Stimulated activated CD4-positive, alpha-beta T cell treated with anti-CD3 and anti-CD28 coated beads, TNF-alpha, amount 100 ng/mL, for 1 hour (primary cell): ENCODE measurements at places on chromosomes 16 and 17.

DNA sequence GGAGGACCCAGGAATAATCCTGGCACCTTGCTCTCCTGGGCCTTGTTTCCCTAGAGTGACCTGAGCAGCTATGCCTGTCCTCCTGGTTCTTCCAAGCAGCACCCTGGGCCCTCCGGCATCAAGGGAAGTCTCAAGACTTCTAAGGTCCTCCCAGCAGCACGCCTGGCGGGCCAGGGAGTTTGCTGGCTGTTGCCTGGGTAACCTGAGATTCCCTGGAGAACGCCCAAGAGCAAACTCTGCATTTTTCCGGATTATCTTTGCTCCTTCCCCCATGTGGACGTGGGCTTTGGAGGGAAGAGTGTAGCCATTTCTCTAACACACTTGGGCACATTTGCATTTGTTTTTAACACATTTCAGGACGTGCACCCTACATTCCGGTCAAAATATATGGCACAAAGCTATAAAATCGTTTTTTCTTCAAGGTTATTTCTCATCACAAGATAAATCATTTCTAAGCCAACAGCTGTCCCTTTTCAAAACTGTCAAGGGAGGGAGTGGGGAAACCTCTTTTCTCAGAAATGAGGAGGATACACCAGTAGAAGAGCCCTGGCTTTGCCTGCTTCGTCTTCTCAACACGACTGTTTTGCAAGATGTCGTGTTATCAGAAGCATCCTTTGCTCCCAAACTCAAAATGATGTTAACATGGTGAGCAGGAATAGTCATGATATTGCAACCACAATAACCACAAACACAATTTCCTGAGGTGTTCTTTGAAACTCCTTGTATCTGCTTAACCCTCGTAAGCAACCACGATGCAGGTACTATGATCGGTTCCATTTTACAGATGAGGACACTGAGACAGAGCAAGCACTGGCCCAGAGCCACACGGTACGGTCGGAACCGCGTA lies 116.5 kb downstream of the ADCY9 start:
- DNase-seq, result no peak

- DNase-seq, result no peak
These were observed 2.6 kb downstream of the GLIS2 start for GRCh38 chr16:4318451-4318910.

DNA sequence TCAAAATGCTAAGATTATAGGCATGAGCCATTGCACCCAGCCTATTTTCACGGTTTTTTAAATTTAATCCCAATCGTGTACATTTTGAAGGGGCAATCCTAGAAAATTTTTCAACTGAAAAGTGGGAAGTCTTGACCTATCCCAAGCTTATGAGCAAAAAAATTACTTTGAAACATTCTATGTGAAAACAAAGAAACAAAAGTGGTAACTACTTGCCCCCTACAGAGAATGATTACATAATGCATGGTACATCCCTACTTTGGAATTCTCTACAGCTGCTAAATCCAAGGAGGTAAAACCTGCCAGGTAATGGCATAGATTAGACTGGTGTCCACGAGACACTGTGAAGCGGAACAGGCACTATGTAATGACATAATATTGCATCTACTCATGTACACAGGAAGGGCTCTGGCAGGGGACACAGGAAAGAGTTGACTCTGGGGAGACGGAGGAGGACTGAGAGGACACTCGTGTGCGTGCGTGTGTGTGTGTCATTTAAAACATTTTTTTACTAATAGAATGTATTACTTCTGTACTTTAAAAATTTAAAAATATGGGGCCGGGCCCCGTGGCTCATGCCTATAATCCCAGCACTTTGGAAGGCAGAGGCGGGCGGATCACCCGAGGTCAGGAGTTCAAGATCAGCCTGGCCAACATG lies 15.7 kb downstream of the ASGR2 start:
- DNase-seq, result no peak

DNA sequence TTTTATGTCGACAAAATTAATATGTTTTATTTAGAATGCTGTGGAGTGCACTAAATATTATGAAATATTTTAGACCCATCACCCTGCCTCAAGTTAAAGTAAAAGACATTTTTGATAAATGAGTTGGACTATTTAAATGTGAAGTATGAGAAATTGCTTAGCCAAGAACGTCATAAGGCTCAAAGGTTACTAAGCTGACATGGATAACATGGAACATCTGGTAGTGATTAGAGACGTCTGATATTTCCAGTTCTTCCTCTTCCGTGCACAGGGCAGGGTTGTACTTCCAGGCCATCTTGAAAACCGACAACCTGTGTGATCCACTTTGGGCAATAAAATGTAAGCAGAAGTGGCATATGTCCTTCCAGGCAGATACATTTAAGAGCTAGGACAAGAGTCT lies 7.2 kb upstream of the CCL8 start:
- DNase-seq, result no peak

DNA sequence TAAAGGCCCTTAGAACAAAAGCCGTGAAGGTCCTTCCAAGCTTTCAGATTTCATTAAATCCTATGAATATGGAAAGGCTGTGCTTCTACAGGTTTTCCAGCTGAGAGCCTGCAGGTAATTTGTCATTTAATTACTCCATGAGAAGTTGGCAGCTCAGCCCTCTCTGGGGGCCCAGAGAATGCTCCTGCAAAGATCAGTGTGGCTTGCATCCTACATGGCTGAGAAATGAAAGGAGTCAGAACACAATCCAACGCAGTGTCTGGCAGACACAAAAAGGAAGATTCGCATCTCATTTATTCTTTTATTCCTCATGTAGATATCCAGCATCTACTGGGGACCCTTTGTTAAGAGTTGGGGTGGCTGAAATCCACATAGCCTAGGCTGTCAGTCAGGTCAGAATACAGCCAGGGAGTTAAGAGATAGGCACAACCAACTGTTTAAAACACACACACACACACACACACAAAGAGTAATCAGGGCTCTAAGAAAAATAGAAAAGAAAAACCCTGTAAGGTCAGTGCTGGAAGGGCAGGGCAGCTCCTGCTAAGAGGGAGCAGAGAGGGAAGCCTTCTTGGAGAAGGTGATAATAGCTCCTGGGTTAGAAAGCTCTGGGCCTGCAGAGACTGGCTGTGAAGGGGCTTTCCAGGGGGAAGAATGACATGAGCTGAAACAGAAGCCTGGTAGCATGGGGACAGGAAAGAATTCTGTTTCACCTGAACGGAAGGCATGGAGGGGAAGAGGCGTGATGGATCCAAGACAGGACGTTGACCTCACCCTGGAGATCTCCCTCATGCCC lies 46.9 kb upstream of the WSCD1 start:
- no peak for DNase-seq

- no peak for DNase-seq
These were observed 32.4 kb downstream of the MSI2 start for GRCh38 chr17:57288773-57289121.

DNA sequence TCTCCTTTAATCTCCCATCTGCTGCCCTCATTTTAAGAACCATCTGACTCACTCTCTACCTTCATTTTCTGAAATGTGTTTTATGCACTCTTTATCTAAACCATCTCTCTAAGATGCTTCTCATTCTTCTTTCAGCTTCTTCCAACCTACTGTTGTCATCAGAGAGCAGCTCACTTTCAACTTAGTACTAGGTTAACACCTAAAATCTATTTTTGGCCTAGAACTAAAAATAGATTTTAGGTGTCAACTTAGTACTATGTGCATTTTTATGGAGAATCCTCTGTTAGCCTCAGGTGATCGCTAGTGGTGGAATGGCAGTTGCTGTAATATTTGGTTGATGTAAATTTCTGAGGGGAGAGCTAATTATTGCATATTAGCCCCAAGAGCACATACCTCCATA lies 277.1 kb downstream of the KCNJ2 start:
- no peak for DNase-seq

DNA sequence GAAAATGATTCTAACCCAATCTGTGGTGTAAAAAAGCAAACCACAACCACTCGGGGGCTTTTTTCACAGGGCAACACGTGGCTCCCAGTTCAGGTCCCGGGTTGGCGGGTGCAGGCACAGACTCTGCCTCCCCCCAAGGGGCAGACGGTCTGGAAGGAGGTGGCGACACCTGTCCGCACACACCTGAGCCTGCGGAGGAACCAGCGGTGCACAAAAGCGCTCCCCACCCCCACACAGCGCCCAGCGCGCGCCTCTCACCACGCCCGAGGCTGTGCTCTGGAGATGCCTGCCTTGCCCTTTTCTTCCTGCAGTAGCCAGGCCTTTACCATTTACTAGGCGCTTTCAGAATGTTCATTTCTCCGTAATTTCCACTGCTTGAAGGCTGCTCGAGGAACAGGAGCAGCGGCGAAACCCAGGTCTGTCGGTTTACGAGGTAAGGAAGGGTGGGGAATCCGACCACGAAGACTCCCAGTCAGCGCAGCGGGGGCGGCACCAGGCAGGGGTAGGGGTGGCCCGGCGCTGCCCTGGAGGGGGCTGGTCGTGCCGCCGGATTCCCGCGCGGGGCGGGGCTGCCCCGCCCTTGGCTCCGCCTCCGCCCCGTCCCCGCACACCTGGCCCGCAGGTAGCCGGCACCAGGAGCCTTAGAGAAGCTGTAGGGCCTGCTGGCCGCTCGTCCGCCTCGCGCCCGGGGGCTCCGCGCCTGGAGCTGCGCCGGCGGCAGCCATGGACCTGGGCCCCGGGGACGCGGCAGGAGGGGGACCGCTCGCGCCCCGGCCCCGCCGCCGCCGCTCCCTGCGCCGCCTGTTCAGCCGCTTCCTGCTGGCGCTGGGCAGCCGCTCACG lies at the start of gene USP43:
TSS of gene USP43 (plus strand) at position 608 of the 842 bp plus-strand sequence. CDS start at position 724, 116 bp downstream.
- DNase-seq, result no peak

- DNase-seq, result no peak
These were observed 6.2 kb downstream of the RARA start for GRCh38 chr17:40315206-40315605.

DNA sequence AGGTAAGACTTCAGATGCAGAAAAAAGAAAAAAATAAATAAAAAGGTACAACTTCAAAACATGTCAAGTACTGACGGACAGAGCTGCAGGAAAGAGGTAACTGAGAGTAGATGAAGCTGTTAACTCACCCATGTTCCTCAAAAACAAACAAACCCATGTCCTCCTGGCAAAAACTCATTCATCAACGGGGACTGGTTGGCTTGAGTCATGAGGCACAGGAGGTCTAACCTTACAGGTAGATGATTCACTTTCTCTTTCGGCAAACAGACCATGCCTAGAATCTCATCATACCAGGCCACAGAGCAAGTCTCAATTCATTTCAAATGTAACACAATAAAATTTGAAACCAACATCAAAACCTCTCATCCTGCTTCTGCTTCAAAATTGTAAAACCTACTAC lies 12.3 kb upstream of the FASN start:
- DNase-seq, result no peak

DNA sequence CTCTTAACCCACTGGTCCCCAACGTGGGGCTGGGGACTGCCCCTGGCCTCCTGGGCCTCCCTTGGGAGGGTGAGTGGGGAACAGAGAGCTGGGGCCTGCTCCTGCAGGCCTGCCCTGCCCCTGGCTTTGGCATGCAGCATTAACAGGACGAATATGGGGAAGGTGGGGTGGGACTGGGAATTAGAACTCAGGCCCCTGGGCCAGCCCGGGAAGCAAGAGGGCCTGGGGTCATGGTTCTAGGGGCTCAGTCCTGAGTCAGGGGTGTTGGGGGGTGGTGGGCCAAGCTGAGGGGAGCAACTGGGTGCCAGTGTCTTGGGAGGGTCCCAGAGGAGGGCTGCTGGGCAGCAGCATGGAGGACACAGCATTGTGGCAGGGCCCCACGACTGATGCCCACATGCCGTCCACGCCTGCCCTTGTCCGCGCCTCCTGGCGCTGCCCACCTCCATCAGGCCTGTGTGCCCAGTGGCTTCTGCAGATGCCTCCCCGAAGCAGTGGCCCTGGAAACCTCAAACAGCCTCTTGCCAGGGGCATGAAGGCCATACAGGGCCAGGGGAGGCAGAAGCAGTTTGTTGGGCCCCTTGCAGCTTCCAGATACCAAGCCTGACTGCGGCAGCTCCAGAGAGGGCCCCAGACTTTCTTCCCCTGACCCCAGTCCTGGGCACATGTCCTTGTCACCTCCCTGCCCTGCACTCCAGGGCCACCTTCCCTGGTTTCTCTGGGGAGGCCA lies 4.8 kb downstream of the MAP2K3 start:
- DNase-seq, result no peak
